ENCODE measurements at places on chromosomes 2 and 18.
A peak's percentile ranks its signal among the peaks of the same experiment; 100 is the strongest.

GRCh38 chr2:68590702-68591101 lies 52.7 kb upstream of the PROKR1 start:
- no peak for DNase-seq

DNA sequence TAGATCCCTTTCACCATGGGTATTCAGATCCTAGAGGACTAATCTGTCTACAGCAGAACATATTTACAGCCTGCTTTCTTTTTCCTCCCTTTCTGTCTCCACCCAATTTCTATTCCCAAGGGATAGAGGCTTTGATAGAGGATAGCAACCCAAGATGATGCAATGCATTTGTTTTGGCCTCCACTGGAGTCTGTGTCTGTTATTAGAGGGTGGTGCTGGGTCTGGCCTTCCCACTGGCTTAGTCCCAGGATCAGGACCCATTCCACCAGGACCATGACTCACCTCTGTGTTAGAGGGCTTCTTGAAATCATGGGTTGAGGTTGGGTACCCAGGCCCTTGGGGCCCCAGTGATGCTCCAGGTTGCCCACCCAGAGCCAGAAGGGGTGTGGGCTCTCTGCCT lies 239.7 kb upstream of the TNP1 start:
- no peak for DNase-seq

- no peak for DNase-seq
Observed at GRCh38 chr2:42107249-42108042, 59.6 kb downstream of the PKDCC start.

GRCh38 chr2:27776696-27777095 lies 5.2 kb downstream of the MRPL33 start:
- no peak for DNase-seq

- DNase-seq = no peak
Observed at GRCh38 chr2:207188626-207189419, 23.1 kb upstream of the KLF7 start.

GRCh38 chr2:53740170-53740569 lies 27.4 kb upstream of the CHAC2 start:
- peak; percentile 3 for DNase-seq

DNA sequence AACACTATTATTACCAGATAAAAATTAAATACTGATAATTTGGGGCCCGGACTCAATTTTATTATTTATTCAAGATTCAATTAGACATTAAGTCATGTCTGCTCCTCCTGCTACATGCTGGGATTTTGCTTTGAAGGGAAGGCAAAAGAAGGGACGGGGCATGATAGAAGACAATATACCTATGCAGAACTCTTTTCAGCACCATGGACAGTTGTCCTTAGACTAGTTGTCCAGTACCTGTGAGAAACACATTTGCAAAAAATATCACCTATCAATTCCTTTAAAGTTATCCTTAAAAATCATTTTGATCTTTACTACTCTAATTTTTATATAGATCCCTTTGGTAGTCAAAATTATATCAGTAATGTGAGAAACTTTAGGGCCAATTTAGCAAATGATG lies 100.2 kb upstream of the SULT1C3 start:
- DNase-seq = peak; percentile 2

GRCh38 chr2:178449700-178450523 lies 1.1 kb downstream of the PRKRA start:
- DNase-seq = peak; percentile 7

- DNase-seq = no peak
Observed at GRCh38 chr2:121478996-121479745, 51.5 kb upstream of the RNU4ATAC start.

DNA sequence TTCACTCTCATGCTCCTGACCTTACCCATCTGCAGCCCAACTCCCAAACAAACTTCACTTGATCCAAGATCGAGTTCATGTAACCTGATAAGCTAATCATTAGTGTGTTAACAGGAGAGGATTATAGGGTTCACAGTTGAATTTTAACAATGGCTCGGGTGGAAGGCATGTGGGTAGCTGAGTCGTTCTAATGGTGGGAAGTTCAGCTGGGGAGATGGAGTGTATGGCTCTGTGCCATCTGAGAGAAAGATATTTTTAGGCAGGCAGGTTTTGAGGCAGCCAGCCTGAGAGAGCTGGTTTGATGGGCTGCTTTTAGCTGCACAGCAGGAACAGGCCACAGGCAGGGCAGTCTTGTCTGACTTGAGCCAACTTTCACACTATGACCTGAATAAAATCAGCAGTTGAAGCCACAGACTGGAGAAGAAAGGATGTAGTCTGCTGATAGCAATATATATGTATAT lies 17.7 kb upstream of the NFE2L2 start:
- DNase-seq = no peak

DNA sequence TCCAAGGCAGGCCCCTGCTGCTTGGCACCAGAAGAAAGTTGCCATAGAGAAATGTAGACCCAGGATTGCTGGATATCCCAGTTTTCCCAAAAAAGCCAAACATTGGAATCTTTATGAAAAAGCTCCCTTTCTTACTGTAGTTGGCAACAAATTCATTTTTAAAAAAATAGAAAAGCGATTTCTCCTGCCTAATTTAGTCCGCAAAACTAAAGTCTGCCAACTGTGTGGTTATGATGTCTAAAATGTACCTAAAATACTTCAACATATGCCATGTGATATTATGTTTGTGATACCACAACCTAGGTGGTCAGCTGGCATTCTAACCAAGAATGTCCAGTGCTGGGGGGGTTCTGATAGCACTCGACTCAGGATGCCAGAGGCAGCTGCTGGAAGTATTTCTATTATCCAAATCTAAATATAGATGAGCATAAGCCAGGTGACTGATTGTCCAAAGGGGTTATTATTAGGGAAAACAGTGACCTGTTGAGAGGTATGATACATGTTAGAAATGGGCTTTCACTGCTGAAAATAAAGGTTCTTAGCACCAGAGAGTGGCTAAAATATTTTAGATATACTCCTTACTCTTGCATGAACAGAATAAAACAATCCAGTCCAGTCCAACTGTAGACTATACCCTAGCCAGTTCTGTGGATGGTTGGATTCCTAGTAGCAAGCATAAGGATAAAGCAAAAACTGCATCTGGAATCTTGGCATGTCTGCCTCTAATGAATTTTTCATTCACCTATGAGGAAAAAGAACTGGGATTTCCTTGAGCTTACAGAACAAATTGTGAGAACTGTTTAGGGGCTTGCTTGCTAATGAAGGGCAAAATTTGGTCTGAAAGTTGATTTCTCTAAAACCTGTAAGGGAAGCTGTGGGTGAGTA lies 101.7 kb downstream of the STK39 start:
- DNase-seq = no peak

GRCh38 chr2:18630101-18630500 lies 40.7 kb upstream of the NT5C1B start:
- no peak for DNase-seq

- DNase-seq = no peak
Observed at GRCh38 chr2:179274749-179275148, 10.1 kb upstream of the SESTD1 start.

GRCh38 chr18:43596105-43596712 lies 318.9 kb upstream of the SYT4 start:
- DNase-seq = peak; percentile 11

DNA sequence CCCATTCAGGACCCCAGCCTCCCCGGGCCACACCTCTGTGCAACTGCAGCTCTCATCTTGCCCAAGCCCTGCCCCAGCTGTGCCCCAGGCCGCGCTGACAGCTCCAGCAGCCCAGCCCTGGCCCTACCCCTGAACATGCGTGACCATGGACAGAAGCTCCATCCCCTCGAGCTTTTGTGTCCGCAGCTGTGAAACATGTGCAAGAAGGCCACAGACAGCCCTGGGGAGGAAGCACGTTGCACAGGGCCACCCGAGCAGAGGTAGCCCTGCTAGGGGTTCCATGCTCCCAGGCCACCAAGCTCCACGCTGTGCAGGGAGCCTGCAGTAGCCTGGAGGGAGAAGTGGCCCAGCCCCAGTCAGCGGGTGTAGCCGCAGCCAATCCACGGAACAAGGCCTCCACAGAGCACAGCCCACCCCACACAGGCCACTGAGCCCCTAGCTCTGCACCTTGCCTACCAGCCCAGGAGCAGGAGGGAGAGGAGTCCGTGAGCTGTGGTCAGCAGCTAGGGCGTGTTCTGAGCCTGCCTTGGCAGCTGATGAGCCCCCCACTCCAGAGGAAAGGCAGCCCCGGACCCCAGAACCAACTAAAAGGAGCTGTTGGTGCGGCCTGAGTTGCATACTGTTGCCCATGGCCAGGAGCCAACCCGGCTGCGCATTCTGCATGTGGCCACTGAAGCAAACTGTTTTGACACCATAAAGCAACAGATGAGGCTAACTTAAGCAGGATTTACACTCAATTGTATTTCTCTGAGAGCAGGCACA lies 184.0 kb downstream of the SEPTIN10 start:
- DNase-seq = no peak

DNA sequence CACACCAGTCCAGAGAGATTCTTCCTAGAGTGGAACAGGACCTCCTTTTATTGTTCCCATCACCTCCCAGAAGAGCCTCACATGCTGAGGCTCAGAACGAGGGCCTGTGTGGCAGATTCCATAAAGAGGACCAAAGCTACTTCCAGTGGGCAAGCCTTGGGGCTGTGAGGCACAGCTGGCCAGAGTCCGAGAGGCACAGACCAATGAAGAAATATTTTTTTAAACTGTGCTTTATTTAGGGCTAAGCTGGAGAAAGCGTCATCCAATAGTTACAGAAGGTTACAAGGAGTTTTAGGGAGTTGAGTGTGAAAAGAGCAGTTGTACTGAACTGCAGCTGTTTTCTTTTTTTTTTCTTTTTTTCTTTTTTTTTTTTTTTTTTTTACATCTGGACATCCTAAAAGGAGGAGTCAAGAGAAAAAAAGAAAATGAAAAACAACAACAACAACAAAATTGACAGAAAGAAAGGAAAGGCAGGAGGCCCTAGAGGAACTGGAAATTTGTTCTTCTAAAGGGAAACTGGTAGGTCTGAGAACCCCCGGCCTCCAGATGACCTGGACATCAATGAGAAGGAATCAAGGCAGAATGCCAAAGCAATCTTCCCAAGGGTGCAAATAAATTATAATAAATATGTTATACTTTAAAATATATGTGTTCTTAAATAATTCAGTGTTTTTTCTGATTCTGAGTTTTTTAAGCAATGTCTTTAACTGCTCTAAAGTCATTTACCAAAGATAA lies 322.6 kb downstream of the CELF4 start:
- DNase-seq = no peak

DNA sequence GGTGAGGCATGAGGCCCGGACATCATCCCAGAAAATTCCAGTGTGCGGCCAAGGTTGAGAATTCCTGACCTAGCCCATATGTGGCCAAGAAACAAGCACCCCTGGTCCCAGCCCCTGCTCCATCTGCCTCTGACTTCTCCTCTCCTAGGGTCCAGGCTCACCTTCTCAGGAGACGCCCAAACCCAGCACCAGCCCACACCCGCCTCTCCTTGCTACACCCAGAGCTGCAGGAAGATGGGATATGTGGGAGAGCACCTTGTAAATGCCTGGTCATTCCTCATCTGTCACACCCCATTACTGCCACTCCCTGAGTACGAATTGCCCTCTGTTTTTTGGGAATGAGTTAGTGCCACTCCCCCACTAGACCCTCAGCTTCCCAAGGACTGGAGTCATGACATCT lies 7.3 kb upstream of the ATP6V1B1 start:
- no peak for DNase-seq

- DNase-seq = peak; percentile 74
Observed at GRCh38 chr18:13260197-13260934, 41.8 kb downstream of the LDLRAD4 start.

- no peak for DNase-seq
Observed at GRCh38 chr2:39805936-39806608, 27.0 kb upstream of the THUMPD2 start.

- no peak for DNase-seq
Observed at GRCh38 chr2:127646487-127647241, 711 bp downstream of the GPR17 start.

DNA sequence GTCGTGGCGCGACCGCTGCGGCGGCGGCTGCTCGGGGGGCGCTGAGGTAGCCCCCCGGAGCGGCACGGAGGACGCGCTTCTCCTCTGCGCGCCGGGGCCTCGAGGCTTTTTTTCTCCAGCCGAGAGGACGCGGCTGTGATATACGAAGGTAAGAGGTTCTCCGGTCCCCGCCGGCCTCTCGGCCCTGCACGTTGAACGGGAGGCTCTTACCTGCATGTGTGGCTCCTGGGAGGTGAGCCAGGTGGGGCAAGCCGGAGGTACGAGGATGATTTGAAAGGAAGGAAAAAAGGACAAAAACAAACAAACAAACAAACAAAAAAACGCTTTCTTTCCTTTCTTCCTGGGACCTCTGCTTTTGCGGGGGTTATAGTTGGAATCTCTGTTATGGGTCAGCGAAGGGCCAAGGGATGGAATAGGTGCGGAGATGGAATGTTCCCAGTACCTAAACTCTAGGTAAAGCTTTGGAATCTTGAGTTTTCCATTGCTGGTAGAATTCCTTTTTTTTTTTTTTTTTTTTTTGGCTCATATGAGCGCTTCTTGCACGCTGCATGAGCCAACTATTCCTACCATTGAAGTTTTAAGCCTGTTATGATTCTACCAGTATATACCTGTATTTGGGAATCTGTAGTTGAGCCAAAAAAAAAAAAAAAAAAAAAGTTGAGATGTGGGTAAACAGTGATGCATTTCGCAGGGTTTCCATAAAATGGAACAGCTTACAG lies 674 bp downstream of the PTPN4 start:
- DNase-seq = no peak

Data from suppressor macrophage treated with lipopolysaccharide for 4 hours (primary cell).